Stimulated activated naive CD8-positive, alpha-beta T cell treated with anti-CD3 and anti-CD28 coated beads, Interleukin-15, amount 100 ng/mL, for 72 hours (primary cell): ENCODE measurements at places on chromosomes 7 and 10.

DNA sequence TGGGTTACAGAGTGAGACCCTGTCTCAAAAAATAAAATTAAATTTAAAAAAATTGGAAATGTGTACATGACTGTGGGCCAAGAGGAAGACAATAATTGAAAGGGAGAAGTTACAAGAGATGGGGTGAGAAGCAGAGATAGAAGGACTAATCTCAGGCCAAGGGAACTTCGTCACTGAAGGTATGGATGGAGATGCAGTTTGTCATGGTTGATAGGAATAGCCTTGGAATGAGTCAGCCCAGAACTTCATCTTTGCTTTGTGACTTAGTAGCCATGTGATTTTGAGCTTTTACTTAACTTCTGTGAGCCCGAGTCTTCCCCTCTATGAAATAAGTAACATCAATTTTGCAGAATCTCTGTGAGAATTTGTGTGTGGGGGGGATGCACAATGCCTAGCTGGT lies 6.5 kb upstream of the PODXL start:
- no peak for DNase-seq

DNA sequence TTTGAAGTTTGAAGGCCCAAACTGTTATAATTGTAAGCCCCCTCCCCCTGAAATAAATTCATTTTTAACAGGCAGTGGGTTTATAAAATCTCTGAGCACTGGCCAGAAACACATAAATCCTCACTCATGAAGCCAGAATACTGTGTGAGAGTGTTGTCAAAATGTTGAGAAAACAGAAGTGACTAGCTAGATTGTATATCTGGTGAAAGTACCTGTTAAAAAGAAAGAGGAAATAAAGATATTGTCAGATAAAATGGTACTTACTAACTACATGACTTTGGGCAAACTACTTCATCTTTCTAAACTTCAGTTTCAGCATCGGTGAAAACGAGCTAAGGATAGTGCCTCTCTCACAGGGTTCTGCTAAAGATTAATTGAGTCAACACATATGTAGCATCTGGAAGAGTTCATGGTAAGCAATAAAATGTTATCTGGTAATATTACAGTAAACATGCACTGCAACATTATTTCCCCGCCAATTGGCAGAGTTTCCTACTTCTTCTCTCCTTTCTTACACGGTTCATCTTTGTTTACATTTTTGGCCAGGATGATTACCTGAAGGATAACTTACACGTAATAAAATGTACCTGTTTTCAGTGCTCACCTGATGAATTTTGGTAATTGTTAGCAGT lies 202.5 kb upstream of the CHRM2 start:
- DNase-seq: no peak

DNA sequence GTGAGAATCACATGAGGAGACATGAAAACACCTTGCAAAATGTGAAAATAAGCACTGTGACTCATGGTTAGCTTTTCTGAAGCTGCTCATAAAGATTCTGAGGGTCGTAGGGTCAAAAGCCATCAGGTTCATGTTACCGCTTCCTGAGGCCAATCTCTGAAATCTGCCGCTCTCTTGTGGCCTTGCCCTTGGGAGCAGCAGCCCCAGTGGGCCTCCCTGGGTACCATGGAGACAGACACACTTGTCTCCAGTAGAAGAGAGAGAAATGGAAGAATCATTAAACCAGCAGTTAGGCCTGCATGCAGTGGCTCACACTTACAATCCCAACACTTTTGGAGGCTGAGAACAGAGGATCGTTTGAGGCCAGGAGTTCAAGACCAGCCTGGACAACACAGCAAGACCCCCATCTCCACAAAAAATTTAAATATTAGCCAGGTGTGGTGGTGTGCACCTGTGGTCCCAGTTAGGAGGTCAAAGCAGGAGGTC lies 42.8 kb downstream of the NIPSNAP2 start:
- no peak for DNase-seq

GRCh38 chr7:19020711-19021110 lies 96.7 kb downstream of the TWIST1 start:
- DNase-seq: no peak

GRCh38 chr7:47088329-47089067 lies 493.4 kb downstream of the TNS3 start:
- DNase-seq: no peak

GRCh38 chr7:29987083-29987482 lies 2.5 kb downstream of the SCRN1 start:
- DNase-seq: no peak

DNA sequence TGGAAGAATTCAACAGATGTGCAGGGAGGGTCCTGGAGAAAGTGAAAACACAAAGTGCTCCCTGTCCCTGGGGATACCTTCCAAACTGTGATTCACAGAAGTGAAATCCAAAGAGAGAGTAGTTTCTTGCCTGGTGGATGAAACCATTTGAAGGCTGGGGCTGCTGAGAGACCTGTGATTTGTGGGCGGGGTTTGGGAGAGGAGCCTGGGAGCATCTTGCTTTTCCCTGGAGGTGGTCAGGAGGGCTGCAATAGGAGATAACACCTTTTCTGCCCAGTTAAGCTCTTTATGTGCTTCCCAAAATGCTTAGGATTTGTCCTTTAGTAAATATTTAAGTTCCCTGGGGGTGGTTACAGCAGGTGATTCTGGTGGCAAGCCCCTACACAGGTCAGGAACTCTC lies 105.3 kb upstream of the TPK1 start:
- DNase-seq: no peak
